ENCODE measurements at places on chromosomes 4 and X. TPM values are rescaled to one million over a fixed set of nuclear protein-coding genes. Genes with fewer than 3 reads are reported as not detected.

DNA sequence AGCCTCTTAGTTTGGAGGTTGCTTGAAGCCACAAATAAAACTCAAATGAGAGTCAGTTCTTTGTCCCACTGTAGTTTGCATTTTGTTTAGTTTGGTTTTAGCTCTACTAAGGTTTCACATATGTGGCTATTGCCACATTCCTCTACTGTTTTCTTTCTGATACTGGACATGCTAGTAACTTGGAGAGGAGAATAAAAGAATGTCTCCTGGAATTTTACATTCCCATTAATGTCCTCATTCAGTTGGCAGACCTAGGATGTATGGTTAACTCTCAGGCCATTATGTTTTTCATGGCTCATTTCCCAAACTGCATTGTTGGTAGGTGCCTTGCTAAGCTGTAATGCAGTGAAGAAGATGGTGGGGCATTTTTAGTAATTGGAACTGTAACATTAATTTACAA, 29.9 kb downstream of the UPRT start:
- DNase-seq = no peak

DNA sequence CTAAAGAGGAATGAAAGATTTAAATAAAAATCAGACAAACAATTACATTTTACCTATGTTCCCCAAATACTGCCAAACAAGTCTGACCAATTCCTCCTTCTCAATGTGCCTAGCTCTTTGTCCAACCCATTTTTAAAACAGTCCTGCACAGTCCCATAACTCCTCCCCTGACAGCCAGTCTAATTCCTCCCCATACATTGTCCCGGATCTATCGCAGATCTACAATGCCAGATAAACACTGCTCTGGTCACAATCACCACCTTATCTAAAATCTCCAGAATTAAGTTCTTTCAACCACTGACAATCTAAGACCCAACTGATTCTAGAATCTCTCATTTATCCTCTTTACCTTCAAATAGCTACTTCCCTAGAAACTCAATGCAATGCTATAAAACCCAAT, 176.0 kb downstream of the APBB2 start:
- DNase-seq = no peak

- DNase-seq = no peak
Observed at GRCh38 chr4:184616633-184617551, 32.4 kb downstream of the CASP3 start.

- no peak for DNase-seq
Observed at GRCh38 chrX:30060718-30061117, 154.6 kb upstream of the MAGEB2 start.

DNA sequence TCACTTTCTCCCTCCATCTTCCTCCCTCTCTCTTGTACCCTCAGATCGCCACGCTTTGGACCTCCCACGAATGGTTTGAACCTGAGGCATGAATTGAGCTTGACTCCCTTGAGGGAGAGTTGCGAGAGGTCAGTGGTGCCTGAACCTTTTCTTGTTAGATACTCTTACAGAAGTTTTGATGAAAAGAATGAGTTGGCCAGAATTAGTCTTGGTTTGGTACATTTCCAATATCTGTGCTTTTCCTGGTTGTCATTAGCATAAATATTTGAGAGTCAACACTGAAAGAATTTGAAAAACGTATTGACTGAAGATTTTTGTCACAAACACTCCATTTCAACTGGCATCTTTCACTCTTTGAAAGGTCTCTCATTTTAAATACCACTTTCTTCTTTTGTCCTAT, 510.6 kb upstream of the DIPK2B start:
- no peak for DNase-seq

DNA sequence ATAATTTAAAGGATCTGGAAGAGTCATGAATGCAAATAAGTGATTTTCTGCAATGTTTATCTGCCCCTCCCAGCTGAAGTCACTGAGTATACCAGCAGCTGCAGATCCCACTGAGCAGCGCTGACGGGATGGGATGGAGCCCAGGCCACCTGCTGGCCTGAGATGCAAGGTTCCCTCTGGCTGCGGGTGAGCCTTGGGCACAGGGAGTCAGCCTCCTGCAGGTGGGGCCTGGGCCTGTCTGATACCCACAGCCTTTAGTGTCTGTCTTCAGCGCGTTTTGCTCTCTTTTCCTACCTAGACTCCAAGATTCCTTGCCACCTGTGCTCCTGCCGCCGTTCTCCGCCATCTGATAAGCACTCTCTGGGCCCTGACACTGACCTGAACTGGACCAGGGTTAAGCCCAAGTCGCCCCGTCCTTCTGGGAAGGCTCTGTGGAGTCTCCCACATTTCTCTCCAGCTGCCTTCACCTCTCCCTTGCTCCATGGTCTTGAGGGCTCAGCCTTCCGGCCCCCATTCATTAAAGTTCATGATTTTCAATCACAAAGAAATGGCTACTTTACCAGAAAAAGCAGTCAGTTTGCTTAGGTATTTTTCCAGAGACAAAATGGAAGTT, 223.1 kb upstream of the FAT1 start:
- no peak for DNase-seq

- no peak for DNase-seq
Observed at GRCh38 chr4:54495641-54496040, 162.1 kb upstream of the KIT start.

DNA sequence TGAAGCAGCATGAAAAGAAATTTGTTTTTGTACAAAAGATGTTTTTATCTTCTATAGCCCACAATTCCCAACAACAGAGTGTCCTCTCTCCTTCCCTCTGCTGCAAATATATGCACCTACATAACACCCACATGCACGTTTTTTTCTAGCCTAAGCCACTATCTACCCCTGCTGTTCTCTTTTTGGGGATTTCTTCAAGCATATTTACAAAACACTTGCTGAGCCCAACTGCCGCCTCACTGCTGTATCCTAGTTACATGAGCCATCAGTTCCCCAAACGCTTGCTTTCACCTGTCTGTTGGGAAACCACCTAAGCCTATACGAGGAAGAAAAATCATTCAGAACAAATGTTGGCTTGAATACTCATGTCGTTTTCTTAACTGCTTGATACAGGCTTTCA, 127.2 kb downstream of the CHRNA9 start:
- DNase-seq = no peak

DNA sequence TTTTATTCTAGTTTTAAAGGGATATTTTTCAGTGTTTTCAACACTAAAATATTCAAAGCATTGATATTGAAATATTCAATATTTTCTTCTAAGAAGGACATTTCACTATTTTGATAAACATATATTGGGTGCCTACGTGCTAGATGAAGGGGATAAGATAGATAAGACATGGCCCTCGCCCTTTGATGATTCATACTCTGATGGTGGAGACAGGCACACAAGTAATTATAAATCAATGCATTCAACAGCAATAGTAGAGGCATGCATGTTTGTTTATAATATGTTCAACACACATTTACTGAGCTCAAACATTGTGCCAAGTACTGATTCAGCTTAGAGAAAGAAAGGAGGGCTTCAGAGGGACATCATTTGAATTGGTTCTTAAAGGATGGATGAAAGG, 22.7 kb downstream of the TMEM47 start:
- DNase-seq = no peak

CCDC149 gene
- total RNA-seq = 14.7 TPM

MAGEA1 gene
- total RNA-seq = not detected

PDZD11 gene
- total RNA-seq = 55.4 TPM

IL3RA gene
- 0.88 TPM for total RNA-seq
